SJCRH30 (cell line): ENCODE measurements at places on chromosomes 11 and 22. TPM values are rescaled to one million over a fixed set of nuclear protein-coding genes. Genes with fewer than 3 reads are reported as not detected.

Gene TBX10
- not detected in 2 replicates for total RNA-seq

Gene GLB1L2
- not detected in 2 replicates for total RNA-seq

- peak; percentile 24 for DNase-seq
- H3K36me3 ChIP-seq = no peaks in the 10 kb centered on the region
- peaks cover 23% of the 10 kb centered on the region for H3K4me1 ChIP-seq
- no peak overlapping the region for H3K4me3 ChIP-seq
- no peaks in the 10 kb centered on the region for H3K27me3 ChIP-seq
Measured at GRCh38 chr22:27673839-27674238, 127.7 kb downstream of the MN1 start.

DNA sequence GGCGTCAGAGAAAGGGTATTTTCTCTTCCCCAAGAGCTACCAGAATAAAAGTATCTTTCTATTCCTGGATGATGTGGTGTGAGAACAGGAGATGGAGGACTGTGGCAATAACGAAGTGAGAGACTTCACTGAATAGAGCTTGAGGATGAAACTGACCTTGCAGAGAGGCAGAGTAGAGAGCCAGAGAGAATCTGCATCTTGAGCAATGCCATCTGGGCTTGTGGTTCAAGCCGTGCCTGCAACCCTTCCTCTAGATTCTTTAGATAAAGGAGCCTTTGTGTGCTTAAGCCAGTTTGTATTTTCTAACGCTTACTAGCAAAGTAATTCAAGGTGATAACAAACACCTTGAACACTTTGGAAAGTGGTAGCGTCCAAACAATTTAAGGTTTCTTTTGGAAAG is 2.2 kb downstream of the ME3 start:
- H3K4me1 ChIP-seq = no peaks in the 10 kb centered on the region
- no peak overlapping the region for H3K27ac ChIP-seq
- H3K36me3 ChIP-seq = no peaks in the 10 kb centered on the region
- H3K27me3 ChIP-seq = peaks cover 2% of the 10 kb centered on the region
- DNase-seq = no peak
- H3K4me3 ChIP-seq = no peak overlapping the region

GRCh38 chr22:32752326-32752725 is 49.2 kb upstream of the TIMP3 start:
- no peak overlapping the region for H3K27ac ChIP-seq
- H3K27me3 ChIP-seq = no peaks in the 10 kb centered on the region
- H3K36me3 ChIP-seq = no peaks in the 10 kb centered on the region
- no peak for DNase-seq
- H3K4me3 ChIP-seq = no peak overlapping the region
